ENCODE measurements at places on chromosomes 6 and 20. TPM values are rescaled to one million over a fixed set of nuclear protein-coding genes. Genes with fewer than 3 reads are reported as not detected.

DNA sequence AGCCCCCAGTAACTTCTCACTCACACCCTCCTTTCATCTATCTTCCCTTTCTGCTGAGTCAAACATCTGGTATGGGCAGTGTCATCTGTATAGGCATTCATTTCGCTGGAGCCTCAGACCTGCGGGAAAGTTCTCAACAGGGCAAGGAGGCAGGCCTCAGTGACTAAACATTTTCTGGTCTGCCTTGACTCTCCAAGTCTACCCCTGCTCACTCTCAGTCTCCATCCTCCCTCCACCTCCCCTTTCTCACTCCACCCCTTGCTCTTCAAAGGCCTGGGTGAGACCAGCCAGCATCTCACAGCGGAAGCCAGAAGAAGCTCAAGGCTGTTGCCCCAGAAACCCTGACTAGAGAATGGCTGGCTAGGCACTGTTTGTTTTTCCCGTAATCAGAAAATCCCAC lies 105.0 kb upstream of the BEND6 start:
- peak overlapping the region; percentile 76 for H3K4me3 ChIP-seq
- no peak for DNase-seq
- H3K4me1 ChIP-seq = peaks cover 3% of the 10 kb centered on the region
- H3K36me3 ChIP-seq = no peaks in the 10 kb centered on the region
- H3K27ac ChIP-seq = peak overlapping the region; percentile 50

DNA sequence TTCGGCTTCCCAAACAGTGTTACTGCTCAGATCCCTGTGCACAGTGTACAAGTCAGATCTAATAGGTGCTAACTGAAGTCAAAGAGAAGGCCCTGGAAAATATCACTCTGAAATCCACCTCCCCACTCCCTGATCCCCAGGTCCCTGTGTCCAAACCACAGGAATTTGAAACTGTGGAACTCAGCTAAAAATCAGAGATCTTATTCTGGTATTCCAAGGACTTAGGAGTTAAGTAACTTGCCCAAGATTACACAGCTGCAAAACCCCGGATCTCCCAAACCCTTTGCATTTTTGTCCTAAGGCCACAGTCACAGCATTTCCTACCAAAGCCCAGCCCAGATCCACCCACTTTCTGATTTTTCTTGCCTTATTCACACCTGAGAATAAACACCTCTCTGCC lies 32.3 kb upstream of the SLC23A2 start:
- no peak overlapping the region for H3K27ac ChIP-seq
- H3K4me1 ChIP-seq = no peaks in the 10 kb centered on the region
- H3K27me3 ChIP-seq = no peaks in the 10 kb centered on the region
- H3K36me3 ChIP-seq = no peaks in the 10 kb centered on the region

GRCh38 chr6:12748411-12748810 lies 31.8 kb downstream of the PHACTR1 start:
- no peak overlapping the region for H3K4me3 ChIP-seq
- no peaks in the 10 kb centered on the region for H3K36me3 ChIP-seq
- H3K4me1 ChIP-seq = no peaks in the 10 kb centered on the region
- H3K27ac ChIP-seq = no peak overlapping the region
- H3K27me3 ChIP-seq = no peaks in the 10 kb centered on the region
- no peak for DNase-seq

KCNB1 gene
- 2.3 TPM for total RNA-seq

BANF2 gene
- total RNA-seq = not detected

All from thoracic aorta (tissue), 2 donors.